ENCODE measurements at places on chromosomes 2 and 18.

GRCh38 chr2:43572244-43572643, 23.6 kb downstream of the THADA start:
- no peak for DNase-seq

GRCh38 chr18:79630281-79631095, 49.1 kb upstream of the CTDP1 start:
- DNase-seq: no peak

DNA sequence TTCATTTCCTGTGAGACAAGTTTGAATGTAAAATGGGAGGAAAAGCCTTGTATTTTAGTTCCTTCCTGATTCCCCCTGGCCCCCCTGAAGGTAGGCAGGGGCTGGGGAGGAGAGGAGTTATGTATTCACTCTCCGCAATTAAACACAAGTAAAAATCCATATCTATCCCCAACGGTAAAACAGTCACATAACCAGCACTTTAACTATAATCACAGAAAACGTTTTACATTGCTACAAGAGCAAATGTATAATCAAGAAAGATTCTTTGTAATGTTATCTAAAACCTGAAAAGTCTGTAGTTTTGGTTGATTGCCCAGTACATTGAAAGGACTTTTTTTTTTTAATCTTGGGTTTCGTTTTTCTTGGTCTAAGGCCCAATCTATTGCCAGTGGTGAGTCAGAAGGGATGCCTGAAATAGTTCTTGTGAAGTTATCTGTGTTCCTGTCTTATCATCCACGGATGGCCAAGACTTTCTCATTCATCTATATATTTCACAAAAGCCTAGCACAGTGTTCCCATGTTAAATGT, 34.5 kb upstream of the CCNYL1 start:
- DNase-seq: peak; percentile 67

DNA sequence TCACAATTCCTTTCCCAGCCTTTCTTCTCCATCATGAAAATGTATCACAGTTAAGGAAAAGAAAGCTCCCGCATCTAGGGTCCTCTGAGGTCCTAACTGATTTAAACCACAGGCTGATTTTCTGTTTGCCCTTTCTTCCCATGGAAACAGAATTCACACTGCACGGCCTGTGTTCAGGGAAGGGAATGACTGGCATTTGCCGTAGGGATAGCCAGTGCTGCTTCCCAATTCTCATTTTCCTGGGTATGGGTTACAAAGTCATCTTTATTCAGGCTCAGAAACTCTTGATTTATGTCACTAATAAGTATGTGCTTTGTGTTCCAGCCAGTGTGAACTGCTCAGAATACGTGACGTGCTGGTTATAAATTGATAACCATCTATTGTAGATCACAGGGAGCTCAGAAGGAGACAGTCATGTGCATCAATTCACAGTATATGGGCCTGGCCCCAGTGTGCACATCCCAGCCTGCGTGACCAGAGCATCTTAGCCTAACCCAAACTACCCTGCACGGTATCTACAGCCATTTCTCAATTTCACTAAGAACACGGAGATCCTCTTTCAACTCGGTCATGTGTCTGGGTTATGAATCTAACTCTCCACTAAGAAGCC, 163.3 kb downstream of the LRRC30 start:
- no peak for DNase-seq

GRCh38 chr2:221070106-221070505, 502.0 kb downstream of the EPHA4 start:
- no peak for DNase-seq

GRCh38 chr2:223357076-223357475, 245.1 kb downstream of the SCG2 start:
- no peak for DNase-seq

DNA sequence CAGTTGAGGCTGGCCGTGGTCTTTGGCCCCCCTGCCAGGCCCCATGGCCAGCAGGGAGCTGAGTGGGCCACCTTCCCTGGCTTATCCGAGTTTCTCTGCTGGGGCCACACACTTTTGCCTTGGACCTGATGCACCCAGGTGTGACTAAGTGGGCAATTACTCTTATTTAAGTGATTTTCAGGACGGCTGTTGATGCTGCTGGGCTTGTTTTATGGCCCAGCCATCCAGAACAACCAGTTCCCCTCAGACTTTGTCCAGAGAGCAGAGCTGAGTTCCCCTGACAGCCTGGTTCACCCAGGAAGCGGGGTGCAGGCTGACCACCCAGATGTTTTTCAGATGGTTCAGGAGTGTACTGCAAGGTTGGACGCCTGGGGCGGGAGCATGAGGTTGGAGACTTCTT, 68.8 kb downstream of the GLI2 start:
- no peak for DNase-seq

DNA sequence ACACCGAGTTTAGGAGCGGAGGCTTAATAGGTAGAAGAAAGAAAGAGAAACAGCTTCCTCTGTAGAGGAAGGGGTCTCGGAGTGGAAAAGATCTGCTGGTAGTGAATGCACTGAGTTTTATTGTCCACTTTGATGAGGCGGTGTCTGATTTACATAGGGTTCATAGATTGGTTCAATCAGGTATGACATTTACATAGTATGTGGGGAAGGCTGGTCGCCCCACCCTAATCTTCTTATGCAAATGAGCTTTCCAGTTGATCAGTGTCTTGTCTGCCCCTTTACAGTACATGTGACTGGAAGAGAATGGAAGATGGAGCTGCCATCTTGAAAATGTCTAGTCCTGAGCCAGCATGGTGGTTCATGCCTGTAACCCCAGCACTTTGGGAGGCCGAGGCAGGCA, 19.9 kb upstream of the CNOT11 start:
- no peak for DNase-seq

DNA sequence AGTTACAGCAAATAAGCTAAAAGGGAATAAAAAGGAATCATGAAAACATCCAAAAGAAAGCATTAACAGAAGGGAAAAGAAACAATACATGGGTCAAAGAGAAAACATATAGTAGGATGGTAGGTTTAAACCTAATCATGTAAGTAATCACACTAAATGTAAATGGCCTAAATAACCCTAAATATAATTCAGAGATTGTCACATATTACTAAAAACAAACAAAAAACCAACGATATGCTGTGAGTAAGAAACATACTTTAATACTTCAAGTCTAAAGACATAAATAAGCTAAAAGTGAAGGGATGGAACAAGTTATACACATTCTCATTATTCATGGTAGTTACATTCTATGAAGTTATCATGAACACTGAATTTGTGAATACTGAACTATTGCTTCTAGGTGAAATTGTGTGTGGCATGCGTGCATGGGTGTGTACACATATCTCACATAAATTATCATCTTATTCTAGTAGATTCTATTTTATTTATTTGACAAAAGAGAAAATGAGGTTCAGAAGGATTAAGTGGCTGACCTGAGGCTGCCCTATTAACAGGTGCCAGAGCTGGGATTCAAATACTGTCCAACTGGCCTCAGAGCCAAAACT, 170.9 kb downstream of the SEPTIN10 start:
- no peak for DNase-seq

GRCh38 chr2:176392744-176393414, 123.6 kb downstream of the MTX2 start:
- DNase-seq: no peak

GRCh38 chr18:36511791-36512352, 214.4 kb downstream of the FHOD3 start:
- peak; percentile 45 for DNase-seq

- peak; percentile 10 for DNase-seq
Measured at GRCh38 chr18:33201509-33201926, 239.0 kb downstream of the CCDC178 start.

DNA sequence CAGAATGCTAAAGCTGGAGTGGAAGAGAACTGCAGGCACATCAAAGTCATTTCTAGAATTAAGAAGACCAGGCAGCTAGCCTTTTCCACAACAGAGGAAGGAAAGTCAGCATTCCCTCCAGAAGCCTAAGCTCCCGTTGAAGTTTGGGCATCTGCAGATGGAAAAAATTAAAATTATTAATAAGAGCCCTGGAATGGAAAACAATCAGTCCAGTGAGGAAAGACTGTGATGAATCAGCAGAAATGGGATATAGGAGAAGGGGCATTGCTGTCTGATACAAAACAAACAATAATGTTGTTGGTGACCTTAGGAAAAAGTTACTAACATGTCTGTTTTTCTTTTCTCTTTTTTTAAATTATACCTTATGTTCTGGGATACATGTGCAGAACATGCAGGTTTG, 450.7 kb upstream of the SLC14A2 start:
- DNase-seq: peak; percentile 49

DNA sequence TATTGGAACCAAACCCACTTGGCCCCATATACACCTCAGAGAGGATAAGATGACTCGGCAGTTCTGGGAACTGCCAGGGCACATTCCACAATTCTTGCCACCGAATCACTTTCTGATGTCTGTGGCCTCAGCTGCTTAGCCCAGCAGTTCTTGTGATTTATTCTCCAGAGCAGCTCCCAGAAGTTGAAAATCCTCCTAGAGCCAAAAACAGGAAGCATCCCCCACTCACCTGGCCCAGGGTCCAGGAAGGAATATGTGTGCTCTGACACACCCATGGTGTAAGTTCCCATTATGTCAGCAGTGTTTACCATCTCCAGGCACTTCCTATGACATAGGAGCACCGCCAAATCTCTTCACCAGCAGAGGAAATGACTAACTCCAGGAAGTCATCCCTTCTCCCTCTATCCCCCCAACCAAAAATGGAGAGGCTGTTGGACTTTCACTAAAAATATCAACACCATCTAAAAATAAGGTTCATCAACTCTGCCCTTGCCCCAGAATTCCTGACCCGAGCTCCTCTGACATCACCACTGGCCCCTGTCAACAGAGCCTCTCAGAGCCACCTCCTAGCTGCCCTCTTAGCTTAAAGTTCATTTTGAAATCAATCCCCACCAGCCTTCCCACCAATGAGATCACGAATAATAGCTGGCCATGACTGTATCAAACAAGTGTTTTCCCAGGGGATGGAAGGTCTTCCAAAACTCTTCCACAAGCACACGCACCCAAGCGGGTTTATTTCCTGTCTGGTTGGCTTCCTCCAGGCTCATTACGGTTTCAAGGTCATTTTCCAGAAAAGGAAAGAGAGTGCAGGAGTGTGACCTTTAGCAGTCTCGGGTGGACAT, 223.1 kb upstream of the PARD3B start:
- DNase-seq: peak; percentile 7

- peak; percentile 37 for DNase-seq
Measured at GRCh38 chr2:225103737-225104141, 61.5 kb upstream of the DOCK10 start.

DNA sequence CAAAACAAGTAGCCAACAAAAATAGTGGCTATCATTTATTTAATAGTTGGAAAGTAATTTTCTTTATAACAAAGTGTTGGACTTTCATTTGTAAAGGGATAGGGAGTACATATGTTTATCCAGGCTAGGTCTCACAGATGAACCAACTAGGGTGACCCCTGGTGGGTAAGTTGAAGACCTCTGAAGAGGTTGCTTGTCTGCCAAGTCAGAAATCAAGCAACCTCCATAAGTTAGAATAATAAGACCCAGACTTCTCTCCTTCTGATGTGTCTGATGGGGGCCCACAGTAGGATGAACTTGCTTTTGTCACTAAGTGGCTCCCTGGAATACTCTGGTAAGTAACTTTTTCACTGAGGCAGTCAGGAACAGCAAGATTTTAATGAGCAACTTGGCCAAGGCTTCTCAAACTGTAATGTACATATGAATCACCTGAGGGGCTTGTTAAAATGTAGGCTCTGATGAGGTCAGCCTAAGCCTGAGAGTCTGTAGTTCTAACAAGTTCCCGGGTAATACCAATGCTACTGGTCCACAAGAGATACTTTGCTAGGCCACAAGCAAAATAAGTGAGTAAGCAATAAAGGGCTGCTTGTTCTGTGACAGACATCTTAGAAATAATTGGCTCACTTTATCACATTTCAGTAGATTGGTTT, 319.6 kb downstream of the PIK3C3 start:
- peak; percentile 9 for DNase-seq

GRCh38 chr2:20588918-20589871, 61.7 kb downstream of the HS1BP3 start:
- DNase-seq: no peak

DNA sequence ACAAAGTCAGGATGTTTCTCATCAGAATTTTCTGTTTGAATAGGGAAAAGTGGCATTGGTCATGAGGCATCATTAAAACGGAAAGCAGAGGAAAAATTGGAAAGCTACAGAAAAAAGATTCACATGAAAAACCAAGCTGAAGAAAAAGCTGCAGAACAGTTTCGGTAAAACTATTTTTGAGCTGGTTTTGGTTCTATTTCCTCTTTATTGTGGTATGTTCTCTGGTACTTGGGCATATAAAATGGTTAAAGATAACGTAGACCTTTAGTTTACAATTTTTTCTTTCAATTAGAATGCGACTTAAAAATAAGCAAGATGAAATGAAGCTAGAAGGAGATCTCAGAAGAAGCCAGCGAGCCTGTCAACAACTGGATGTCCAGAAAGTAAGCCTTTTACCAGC, 7.6 kb downstream of the GPATCH11 start:
- DNase-seq: no peak

- DNase-seq: no peak
Measured at GRCh38 chr18:44700652-44701051, 20.0 kb downstream of the SETBP1 start.
